ENCODE measurements at places on chromosomes 12 and 14.

GRCh38 chr12:47032644-47033043 is 46.8 kb upstream of the PCED1B start:
- DNase-seq = peak; percentile 3

- DNase-seq = no peak
Observed at GRCh38 chr12:32488132-32488531, 88.8 kb downstream of the FGD4 start.

- DNase-seq = no peak
Observed at GRCh38 chr12:100221523-100221922, 20.9 kb downstream of the ACTR6 start.

GRCh38 chr14:47539031-47539461 is 136.4 kb downstream of the MDGA2 start:
- DNase-seq = no peak

GRCh38 chr12:45518291-45519235 is 210.9 kb upstream of the ARID2 start:
- DNase-seq = peak; percentile 58

DNA sequence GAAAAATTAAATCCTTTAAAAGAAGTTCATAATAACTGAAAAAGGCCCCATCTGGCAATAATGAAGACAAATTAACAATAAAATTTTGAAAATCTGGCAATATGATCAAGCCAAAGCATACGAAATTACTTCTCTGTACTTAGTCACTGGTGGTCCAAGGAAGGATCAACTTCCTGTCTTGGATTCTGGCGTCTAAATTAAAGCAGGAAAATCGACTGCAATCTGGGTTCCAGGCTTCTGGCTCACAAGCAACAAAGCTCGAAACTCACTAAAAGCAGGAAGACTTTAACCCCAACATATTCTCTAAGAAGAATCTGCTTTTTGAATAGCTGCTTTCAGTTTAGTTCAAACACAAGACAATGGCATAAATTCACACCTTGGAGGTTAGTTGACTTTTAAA is 49.7 kb downstream of the LRIG3 start:
- no peak for DNase-seq

DNA sequence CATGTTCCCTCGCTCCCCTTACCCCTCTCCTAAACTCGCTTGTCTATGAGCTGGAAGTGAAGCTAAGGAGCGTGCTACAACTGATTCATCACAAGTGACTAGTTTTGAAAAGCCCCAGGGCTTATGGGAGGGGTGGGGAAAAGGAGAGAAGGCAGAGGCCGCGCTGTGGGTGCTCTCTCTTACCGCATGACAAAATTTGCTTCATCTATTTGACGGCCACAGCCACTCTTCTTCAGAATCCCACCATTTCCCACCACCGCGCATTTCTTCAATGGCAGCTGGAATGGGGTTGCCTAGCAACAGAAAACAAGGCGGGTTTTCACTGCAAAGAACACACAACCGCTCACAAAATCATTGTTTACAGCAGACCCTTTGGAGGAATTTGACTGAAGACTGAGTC is 79.4 kb downstream of the ST8SIA1 start:
- DNase-seq = no peak

DNA sequence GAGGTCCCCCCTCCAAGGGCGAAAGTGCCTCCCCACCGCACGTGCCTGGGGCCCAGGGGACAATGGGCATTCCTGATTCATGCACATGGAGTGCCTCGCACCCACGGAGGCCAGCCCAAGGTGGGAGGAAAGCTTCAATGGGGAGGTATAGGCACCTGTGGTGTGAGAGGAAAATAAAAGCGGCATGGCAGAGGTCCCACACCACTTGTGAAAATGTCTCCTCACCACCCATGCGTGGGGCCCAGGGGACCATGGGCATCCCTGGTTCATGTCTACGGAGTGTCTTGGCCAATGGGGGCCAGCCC is 384.7 kb downstream of the ALG10 start:
- DNase-seq = no peak

DNA sequence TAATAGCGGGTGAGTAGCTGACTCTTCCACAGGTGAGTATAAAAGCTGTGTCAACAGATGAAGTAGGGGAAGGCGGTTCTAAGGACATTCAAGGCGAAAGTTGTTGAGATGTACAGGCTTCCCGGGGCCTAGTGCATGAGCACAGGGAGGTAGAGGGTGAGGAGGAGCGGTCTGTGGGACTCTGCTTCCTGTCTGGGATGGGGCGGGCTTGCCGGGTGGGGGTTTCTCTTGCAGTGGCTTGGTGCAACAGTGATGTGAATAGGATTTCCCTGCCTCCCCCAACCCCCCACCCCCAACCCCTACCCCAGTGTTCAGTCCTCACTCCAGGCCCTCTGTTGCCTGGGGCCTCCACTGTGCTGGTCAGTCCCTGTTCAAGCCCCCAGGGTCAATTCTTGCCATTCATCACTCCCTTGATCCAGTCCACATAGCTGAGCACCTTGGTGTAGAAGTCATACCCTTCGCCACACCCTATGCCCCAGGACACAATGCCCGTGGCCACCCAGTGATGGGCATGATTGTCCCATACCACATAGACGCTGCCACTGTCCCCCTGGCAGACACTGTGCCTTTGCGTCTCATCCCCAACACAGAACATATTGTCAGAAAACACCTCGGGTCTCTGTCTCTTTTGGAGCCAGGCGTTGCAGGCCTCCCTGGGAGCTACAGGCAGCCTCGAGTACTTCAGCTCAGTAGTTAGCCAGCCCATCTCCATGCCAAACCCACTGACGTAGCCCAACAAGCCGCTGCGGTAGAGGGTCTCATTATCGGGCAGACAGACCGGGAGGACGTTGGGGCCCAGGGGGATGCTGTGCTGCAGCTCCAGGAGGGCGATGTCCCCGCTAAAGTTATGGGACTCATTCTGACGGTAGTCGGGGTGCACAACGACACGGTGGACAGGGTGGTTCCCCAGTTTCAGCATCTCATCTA is 4.0 kb upstream of the C1R start:
- no peak for DNase-seq

GRCh38 chr14:38761033-38761432 is 342.0 kb downstream of the SEC23A start:
- DNase-seq = no peak

DNA sequence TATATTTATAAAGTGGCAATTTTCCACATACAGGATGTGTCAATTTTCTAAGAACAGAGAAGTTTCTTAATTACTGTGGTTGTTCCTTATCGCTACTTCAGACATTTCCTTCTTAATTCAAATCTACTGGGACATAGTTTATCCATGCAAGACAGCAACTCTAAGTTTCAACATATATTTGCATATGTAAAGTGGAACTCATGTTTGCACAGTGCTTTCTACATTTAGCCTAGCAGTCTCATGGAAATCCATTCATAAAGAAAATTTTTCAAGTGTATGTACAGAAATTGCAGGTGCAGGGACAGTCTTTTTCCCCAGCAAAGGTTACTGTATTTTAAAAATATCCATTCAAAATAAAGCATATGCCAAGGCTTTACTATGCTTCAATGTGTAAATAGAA is 956.7 kb upstream of the SEL1L start:
- no peak for DNase-seq

GRCh38 chr12:45730084-45730347 is 510 bp downstream of the ARID2 start:
- DNase-seq = no peak

DNA sequence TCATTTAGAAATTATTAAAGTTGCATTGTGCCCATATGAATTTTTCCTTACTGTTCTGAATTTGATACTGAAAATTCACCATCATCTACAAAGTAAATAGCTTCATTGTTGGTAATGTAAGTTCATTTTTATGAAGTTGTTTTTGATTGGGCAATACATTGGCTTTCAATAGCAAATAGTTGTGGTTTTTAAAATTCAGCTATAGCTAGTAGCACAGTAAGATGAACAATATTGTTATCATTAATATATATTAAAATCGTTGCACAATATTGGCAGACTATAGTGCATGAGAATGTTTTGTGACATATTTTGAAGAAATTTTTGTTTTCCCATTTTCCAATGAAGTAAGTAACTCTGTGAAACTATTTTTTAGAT is 575.0 kb downstream of the PRKD1 start:
- no peak for DNase-seq

- no peak for DNase-seq
Observed at GRCh38 chr12:67047634-67048033, 221.5 kb upstream of the CAND1 start.

DNA sequence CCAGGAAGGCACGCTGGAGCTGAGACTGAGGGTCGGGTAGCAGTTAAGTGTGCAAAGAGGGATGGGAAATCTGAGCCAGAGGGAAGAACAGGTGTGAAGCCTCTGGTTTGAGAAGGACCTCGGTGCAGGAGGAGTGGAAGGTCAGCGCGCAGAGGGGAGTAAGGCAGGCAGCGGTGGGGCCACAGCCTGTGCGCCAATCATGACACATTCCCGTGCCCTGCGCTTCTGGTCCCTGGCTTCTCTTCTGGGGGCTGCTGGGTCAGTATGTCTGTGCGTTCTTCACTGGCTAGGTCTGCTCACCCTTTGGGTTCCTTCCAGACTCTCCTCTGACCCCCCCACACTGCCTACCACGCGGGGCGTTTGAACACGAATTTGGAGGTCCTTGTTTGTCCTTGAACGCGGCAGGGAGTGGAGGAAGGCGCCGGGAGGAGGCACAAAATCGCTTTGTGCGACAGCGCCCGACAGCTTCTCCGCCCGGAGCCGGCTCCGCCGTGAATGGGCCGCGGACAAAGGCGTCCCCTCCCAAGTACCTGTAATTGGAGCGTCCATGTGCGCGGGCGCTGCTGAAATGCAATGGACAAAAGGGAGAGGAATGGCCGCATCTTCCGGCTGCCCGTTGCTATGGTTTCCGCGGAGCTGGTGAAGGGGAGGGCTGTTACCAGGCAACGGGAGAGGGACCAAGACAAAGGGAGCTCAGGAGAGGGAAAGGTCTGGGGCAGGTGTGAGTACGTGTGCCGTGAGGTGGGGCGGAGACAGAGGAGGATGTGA is 207.2 kb upstream of the SRRM4 start:
- no peak for DNase-seq

GRCh38 chr12:27057543-27057942 is 24.8 kb downstream of the C12orf71 start:
- DNase-seq = no peak

- no peak for DNase-seq
Observed at GRCh38 chr14:92994942-92995341, 72.0 kb downstream of the CHGA start.

- DNase-seq = no peak
Observed at GRCh38 chr14:65661865-65662264, 249.3 kb downstream of the FUT8 start.

DNA sequence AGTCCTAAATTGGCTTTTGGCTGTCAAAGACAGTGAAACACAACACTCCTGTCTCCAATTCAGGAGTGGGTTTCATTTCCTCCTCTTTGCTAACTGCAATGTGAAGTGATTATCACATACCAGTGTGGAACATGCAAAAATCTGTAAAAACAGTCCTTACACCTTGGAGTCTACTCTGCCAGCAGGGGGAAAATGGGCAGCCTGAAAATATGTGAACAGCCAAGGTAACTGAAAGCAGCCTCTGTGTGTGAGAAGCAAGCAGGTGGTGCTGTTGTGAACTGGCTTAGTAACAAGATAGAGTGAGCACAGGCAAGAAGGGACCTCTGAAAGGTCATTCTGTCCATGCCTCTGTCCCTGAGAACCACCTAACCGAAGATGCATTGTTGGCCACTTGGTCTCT is 6.0 kb downstream of the PRMT8 start:
- DNase-seq = no peak

- DNase-seq = no peak
Observed at GRCh38 chr14:99644035-99644587, 818 bp upstream of the HHIPL1 start.

GRCh38 chr12:114063435-114063834 is 97.3 kb upstream of the RBM19 start:
- DNase-seq = no peak

DNA sequence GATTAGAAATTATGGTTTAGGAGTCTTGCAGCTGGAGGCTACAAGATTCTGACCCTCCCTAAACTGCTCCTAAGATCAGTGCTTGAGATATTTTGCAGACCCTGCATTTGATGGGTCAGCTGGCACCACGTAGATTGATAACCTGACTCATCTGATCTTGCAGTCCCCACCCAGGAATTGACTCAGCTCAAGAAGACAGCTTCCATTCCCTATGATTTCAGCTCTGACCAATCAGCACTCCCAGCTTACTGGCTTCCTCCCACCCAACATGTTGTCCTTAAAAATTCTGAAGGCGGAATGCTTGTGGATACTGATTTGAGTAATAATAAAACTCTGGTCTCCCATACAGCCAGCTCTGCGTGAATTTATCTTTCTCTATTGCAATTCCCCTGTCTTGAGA is 23.2 kb upstream of the MTHFD1 start:
- no peak for DNase-seq

- DNase-seq = no peak
Observed at GRCh38 chr12:54328595-54329337, 3.8 kb downstream of the COPZ1 start.

DNA sequence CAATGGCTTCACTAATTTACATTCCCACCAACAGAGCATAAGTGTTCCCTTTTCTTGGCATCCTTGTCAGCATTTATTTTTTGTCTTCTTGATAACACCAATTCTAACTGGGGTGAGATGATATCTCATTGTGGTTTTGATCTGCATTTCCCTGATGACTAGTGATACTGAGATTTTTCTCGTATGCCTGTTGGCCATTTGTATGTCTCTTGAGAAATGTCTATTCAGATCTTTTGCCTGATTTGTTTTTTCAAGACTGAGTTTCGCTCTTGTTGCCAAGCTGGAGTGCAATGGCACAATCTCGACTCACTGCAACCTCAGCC is 4.7 kb upstream of the PLD4 start:
- DNase-seq = no peak

- no peak for DNase-seq
Observed at GRCh38 chr12:42097971-42098370, 46.7 kb downstream of the GXYLT1 start.

DNA sequence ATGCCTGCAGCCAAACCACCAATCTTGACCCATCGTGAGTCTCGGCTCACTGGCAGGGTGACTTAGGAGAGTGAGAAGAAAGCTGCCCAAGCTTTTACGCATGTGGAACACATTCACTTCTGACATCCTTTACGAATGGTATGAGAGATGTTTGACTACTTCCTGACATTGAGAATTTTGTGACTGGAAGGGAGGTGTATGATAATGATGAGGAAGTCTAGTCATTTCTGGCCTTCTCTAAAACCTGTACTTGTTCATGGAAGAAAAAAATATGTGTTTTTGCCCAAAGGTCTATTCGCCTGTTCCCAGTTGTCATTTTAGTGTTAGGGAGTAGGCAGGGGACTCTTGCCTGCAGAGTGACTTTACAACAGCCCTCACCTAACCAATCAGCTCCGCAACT is 227.2 kb upstream of the ATP2B1 start:
- DNase-seq = no peak

GRCh38 chr12:894226-894625 is 55.3 kb downstream of the RAD52 start:
- DNase-seq = no peak

DNA sequence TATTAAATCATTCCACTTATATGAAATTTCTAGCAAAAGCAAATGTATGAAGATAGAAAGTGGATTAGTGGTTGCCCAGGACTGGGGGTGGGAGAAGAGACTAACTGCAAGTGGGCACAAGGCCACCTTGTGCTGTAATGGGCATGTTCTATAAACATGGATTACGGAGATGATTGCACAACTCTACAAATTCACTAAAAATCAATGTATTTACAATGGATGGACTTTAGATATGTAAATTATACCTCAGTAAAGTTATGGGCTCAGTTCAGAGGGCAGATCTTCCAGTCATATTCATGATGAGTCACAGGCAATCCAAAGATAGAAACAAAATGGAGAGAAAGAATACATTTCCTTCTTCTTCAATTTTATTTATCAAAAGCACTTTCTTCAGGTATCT is 173.9 kb downstream of the NDUFA12 start:
- no peak for DNase-seq

GRCh38 chr12:7346551-7347225 is 42.8 kb downstream of the ACSM4 start:
- DNase-seq = no peak
